NCI-H1436 treated with DMSO at 0.1 percent for 48 hours (cell line): ENCODE measurements at places on chromosomes 3 and 15.

- DNase-seq = no peak
These were observed 907.8 kb downstream of the NTRK3 start for GRCh38 chr15:87348746-87349145.

- no peak for DNase-seq
These were observed 64.7 kb upstream of the SEC22A start for GRCh38 chr3:123137001-123137400.

DNA sequence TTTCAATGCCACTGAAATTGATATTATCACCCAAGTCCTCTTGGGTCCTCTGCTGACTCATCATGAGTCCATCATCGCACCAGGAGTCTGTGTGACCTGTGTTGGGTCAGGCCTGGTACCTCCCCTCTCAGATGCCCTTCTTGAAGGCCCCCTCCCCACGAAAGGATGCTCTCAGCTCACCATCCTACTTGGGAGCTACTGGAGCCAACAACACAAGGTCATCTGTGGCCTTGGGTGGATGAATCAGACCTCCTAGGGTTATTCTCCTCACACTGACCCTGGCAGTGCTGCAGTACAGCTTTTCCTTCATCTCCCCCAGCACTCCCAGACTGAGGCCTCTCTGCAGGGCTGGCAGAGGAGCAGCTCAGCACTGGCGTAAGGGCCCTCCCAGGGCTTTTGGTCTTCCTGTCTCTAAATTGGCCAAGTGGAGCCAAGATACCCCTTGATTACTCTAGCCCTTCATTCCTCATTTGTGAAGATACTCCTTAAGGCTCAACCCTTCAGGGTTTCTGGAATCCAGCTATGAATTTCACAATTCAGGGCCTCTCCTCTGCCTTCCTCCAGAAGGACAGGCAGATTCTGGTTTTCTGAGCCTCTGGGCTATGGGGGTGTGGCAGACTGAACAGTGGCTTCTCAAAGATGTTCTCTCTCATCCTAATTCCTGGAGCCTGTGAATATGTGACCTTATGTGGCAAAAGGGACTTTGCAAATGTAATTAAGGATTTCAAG lies 80.7 kb upstream of the GSK3B start:
- DNase-seq = no peak

DNA sequence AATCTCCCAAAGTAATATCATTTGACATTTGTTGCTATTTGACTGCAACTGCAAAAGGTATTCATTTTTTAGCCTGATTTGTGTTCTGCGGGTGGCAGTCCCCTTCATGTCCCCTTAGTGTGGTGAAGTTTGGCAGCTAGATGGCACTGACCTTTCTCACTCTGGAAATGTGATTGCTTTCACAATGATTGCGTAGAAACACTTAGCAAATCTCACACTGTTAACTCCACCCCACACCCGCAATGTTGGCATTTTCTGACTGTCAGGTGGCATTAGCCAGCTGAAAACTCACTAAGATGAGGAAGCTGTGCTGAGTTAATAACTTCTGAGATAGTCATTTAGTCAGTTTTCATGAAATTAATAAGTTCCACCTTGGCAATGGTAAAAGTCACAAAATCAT lies 76.9 kb downstream of the TRIM69 start:
- DNase-seq = no peak

GRCh38 chr15:67803299-67803698 lies 22.0 kb upstream of the SKOR1 start:
- no peak for DNase-seq

- DNase-seq = no peak
These were observed 104.8 kb upstream of the TNFAIP8L3 start for GRCh38 chr15:51199541-51199940.

DNA sequence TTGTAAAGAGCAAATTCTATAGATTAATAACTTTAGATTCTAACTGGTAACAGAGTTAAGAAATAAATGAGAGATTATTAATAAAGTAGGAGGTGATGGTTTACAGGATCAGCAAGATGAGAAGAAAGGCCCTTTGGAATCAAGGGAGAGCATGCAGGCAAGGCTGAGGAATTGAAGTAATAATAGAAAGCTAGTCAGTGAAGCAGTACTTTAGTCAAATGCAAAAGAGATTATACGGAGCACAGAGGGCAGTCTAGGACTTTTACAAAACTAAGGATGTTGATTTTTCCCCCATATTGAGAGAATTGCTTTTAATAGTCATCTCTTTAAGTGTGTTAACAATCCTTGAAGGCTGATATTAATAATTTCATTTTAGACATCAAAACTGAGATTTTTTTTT lies 146.4 kb downstream of the ROBO2 start:
- DNase-seq = no peak

GRCh38 chr3:27504749-27505148 lies 20.6 kb upstream of the SLC4A7 start:
- DNase-seq = no peak

GRCh38 chr3:146380046-146380445 lies 89.3 kb downstream of the PLSCR2 start:
- DNase-seq = no peak

DNA sequence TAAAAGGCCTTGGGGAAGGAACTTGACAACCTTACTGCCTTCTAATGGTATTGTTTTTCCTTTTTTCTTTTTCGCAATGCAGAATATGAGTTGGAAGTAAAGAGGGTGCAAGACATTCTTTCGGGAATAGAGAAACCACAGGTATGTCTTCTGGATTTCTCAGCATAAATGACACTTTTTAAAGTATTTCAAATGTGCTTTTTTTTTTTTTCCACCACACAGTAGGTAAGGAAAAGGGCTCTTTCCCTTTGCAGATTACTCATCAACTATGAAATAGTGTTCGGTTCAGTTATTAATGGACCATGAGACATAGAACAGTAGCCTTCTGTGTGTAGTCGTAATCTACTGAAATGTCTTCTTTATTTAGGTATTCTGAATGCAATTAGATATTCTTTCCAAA lies 162.4 kb downstream of the GHSR start:
- no peak for DNase-seq

DNA sequence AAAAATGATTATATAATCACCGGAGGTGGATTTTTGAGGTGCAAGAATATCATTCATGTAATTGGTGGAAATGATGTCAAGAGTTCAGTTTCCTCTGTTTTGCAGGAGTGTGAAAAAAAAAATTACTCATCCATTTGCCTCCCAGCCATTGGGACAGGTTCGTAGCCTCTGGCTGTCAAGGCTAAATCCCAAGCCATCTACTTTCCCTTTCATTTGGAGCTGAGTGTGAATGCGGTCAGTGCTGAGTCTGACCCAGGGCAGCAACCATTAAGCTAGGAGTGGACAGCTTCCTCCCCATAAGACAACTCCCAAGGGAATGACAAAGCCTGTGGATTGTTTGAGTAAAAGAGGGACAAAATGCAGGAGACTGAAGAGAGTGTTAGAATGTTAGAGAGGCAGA lies 33.6 kb downstream of the PARP14 start:
- no peak for DNase-seq

GRCh38 chr3:194982472-194982871 lies 288.5 kb downstream of the XXYLT1 start:
- no peak for DNase-seq

GRCh38 chr15:65323071-65323511 lies 18.6 kb downstream of the RNU5B-1 start:
- no peak for DNase-seq

DNA sequence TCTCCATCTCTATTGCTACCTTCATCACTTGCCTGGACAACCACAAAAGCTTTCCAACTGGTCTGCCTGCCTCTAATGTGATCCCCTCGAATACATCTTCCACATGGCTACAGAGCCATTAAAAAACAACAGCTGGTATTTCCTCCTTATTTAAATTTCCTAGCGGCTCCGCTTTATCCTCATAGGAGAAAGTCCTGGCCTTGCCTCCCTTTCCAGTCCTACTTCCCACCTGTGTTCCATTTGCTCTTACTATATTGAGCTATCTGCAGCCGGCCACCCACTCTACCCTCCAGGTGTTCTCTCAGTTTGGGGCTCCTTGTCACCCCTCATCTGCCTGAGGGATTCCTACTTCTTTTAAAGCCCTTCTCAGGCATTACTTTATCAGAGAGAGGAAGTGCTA lies 49.7 kb upstream of the TSPAN3 start:
- no peak for DNase-seq

DNA sequence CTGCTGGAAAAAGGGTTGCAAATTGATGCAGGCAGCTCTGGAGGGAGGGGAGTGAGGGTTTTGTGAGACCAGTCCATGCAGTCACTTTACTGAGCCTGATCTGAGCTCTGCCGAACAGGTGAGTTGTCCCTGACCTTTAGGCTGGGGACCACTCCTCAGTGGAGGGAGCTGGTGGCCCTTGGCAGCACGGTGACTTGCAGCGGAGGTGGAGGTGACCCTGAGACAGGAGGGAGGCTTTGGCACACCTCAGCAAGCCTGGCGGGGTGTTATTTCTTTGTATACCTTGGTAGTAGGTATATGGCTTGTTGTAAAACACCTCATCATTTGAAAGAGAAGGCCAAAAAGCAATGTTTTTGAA lies 43.5 kb downstream of the FGD5 start:
- no peak for DNase-seq

DNA sequence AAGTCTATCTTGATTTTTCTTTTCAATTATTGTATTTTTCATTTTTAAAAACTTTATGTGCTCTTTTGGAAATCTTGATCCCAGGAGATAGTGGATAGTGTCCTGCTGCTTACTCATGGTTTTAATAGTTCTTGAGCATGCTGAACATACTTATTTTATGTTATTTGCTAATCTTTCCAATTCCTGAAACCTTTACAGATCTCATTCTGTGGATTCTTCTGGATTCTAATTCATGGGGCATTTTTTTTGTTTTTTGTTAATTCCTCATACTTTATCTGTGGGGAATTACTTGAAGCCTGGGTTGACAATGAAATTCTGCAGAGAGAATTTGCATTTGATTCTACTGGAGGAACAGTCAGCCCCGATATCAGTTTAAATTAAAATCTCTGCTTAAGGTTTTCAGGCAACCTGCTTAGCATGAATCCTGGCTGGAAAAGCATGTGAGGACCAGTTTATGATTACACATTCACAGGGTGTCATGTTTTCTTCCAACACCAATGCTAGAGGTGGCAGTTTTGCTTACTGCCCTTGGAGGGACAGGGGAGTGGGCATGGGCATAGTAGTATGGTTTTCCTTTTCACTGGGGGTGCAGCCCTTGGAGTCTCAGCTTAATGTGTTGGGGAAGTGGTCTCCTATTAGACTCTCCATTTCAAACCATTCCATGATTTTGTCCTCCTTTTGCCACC lies 46.0 kb downstream of the MLH1 start:
- DNase-seq = no peak

DNA sequence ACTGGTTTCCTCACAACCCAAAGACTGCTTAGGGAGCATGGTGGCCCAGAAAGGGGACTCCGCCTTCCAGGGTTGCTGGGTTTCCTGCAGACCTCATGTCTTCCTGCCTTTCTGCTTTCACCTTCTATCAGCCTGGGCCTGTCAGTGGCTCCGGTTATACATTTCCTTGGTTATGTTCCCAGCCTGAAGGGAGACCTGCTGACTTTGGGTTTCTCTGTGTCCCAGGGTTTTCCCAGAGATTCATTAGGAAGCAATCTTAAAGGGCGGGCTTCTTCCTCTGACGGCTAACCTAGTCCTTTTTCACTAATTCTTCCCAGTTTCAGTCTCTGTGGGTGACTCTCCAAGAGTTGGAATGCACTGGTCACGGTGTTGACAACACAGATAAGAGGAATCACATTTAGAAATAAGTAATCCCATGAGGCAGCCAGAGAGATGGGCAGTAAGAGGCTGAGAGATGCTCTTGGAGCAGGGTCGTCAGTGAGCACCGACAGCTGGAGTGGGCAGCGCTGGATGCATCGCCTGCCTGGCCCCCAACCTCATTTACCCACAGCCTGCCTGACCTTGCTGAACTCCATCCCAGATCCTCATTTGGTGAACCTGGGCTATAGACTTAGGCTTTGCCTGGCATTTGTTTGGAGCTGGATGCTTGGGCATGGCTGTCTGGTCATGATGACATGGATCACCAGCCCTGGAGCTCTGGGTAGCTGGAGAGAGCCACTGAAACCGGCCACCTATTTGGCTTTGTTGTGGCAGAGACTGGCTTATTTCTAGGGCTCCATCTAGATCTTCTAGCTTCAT lies 10.0 kb upstream of the EHD4 start:
- DNase-seq = no peak
